Tibial nerve (tissue), 4 donors: ENCODE measurements at places on chromosomes 3 and 15. TPM values are rescaled to one million over a fixed set of nuclear protein-coding genes. Genes with fewer than 3 reads are reported as not detected.

GRCh38 chr3:51799879-51800749 is 21.1 kb upstream of the IQCF6 start:
- no peaks in the 10 kb centered on the region for H3K27me3 ChIP-seq
- no peaks in the 10 kb centered on the region for H3K36me3 ChIP-seq
- H3K27ac ChIP-seq, result no peak overlapping the region
- no peaks in the 10 kb centered on the region for H3K4me1 ChIP-seq

- H3K27ac ChIP-seq, result peak overlapping the region; percentile 97
- DNase-seq, result no peak
- H3K36me3 ChIP-seq, result no peaks in the 10 kb centered on the region
Measured at GRCh38 chr3:42601896-42602581, 1.6 kb downstream of the NKTR start.

The LMAN1L gene
- total RNA-seq, result not detected

The SCN11A gene
- total RNA-seq, result 0.21 TPM

The OXTR gene
- total RNA-seq, result 0.30 TPM

The CHRD gene
- total RNA-seq, result 38.8 TPM
